GM12892 (cell line): ENCODE measurements at places on chromosomes 5 and 9.

GRCh38 chr9:21333226-21333625, 2.0 kb downstream of the KLHL9 start:
- DNase-seq: no peak

DNA sequence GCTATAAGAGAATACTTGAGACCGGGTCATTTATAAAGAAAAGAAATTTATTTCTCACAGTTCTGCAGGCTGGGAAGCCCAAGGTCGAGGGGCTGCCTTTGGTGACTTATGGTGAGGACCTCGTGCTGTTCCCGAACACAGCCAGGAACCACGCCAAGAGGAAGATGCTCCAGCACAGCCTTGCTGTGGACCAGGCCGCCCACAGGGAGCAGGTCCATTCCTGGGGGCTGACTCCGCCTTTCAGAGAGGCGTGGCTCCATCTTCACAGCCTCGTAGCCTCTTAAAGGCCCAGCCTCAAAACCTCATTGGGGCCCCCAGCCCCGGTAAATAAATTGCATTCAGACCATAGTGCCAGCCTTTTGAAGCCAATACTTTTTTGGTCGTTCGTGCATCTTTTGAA, 93.5 kb upstream of the CACNA1B start:
- no peak for DNase-seq

- DNase-seq: no peak
Measured at GRCh38 chr5:119168401-119168800, 97.5 kb downstream of the DMXL1 start.

- peak; percentile 3 for DNase-seq
Measured at GRCh38 chr5:1432296-1432695, 12.9 kb downstream of the SLC6A3 start.

- no peak for DNase-seq
Measured at GRCh38 chr5:132998556-132998955, 27.8 kb downstream of the ZCCHC10 start.

- DNase-seq: no peak
Measured at GRCh38 chr9:86407022-86407421, 52.8 kb upstream of the TUT7 start.

DNA sequence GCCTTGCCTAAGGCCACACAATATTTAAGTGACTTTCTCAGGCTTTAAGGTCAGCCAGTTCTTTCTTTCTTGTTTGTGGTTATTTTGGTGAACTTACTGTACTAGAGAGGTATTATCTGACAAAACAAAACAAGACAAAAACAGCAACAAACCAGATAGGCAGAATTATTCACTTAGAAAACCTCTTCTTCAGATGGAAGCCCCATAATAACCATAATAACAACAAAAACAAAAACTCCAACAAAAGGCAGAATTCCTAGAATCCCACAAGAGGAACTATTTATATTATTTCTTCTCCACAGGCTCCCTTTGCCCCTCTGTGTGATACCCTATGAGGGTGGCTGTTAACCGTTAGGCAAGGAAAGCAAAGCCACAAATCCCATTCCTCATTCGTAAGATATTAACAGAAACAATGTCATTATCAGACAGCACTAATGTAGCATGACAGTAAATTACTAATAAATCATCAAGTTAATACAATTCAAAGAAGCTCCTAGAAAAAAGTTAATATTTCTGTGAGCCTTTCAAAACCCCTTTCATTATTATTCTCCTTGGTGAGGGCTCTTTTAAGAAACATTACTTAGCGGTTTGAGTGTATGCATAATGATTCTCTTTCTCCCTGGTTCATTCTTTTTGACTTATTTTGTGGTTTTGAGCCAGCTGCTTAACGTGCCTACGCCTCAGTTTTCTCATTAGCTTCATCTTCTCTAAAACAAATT, 274.9 kb downstream of the EFNA5 start:
- no peak for DNase-seq

GRCh38 chr5:9125852-9126251, 420.0 kb downstream of the SEMA5A start:
- DNase-seq: peak; percentile 18

GRCh38 chr5:2738156-2738699, 13.2 kb downstream of the IRX2 start:
- DNase-seq: no peak

GRCh38 chr9:69175486-69175885, 1.4 kb downstream of the TJP2 start:
- DNase-seq: no peak

- no peak for DNase-seq
Measured at GRCh38 chr9:88372103-88372654, 16.1 kb upstream of the SPIN1 start.

DNA sequence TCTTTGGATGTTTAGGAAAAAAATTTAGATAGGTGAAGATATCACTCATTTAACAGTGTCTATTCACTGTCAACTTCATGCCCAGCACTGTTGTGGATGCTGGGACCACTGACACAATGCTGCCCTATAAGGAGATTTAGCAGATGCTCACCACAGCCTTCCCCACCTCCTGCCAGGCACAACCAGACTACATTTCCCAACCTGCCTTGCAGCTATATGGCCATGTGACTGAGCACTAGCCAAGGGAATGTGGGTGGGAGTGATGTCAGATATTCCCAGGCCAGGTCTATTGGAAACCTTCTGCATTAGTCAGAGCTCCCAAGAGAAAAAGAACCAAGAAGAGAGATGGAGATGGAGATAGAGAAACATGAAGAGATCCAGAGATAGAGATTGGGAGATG, 302.6 kb upstream of the TAS2R1 start:
- DNase-seq: no peak

DNA sequence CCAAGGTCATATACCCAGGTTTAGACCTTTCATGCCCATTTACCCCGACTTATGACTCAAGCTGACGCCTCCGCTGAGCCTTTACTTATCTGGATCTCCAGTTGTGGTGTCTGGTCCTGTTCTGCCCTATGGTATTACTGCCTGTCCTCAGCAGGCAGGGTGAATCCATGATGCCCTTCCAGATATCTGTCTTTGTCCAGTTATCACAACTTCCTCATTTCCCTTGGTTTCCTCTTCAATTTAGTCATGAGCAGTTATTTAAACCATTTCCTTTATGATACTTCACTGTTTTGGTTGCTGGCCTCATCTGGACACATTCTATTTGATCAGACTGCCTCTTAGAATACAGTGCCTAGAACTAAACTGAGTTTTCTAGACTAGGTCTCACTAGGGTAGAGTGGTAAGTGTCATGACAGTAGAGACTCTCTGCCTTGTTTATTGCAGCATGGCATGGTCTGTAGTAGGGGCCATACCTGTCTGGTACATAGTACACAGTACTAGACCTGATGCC, 93.3 kb downstream of the MELK start:
- no peak for DNase-seq

DNA sequence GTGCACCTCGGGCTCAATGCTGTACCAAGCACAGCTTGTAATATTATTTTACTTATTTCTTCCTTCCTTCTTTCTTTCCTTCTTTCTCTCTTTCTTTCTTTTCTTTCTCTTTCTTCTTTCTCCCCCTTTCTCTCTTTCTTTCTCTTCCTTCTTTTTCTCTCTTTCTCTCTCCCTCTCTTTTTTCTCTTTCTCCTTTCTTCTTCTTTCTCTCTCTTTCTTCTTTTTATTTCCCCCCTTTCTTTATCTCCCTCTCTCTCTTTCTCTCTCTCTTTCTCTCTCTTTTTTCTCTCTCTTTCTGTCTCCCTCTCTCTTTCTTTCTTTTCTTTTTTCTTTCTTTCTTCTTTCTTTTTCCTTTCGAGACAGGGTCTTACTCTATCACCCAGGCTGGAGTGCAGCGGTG, 32.7 kb upstream of the GNE start:
- DNase-seq: no peak

- DNase-seq: no peak
Measured at GRCh38 chr5:12934722-12935121, 1009.8 kb downstream of the DNAH5 start.

- no peak for DNase-seq
Measured at GRCh38 chr9:136081113-136081825, 13.8 kb downstream of the NACC2 start.

GRCh38 chr5:174022384-174023095, 23.0 kb upstream of the NSG2 start:
- DNase-seq: no peak

DNA sequence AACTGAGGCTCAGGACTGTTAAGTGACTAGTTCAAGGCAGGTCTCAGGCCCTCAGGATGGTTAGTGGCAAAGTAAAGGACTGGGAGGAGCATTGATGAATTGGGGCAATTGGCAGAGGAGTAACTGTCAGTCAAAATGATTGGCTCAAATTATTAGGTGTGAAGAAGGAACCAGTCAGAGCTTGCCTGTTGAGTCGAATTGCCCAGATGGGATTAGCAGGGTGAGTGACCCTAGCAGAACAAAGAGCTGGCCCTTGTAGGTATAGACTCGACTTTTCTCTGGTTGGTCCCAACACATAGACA, 2.6 kb upstream of the NSD1 start:
- no peak for DNase-seq

DNA sequence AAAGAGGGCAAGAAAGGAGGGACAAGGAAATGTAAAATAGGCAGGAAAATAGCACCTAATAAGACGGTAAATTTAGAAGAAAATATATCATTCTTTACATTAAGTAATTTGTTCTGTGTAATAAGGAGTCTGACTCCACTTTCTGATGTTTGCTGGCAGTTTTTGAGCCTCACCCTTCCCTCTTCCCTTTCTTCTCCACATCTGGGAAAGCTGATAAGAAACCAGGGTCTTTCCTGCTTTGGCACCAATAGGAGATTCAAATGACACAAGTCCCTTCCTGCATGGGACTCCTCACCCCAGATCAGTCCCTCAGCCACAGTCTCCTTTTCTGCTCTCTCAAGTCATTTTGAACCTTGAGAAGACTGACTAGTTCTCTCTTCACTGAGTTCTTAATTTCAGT, 31.2 kb upstream of the LECT2 start:
- DNase-seq: no peak

GRCh38 chr5:41067714-41068568, 3.2 kb downstream of the MROH2B start:
- DNase-seq: no peak

DNA sequence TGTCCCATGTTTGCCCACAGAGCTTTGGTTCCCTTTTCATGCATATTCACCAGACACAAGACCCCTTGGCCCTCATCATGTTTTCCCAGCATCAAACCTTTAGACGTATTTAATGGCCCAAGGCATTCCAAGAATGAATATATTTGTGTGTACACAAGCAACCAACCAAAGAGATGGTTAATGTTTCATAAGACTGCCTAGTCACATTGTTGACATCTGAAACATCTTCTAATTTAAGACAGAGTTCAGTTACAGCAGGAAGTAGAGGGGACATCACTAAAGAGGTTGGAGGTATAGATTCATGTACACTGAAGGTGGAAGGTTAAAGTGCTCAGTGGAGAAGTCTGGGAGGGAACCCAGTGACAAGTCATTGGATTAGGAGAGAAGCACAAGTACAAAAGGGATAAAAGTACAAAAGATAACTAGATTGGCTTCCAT, 49.1 kb downstream of the SUSD1 start:
- no peak for DNase-seq

DNA sequence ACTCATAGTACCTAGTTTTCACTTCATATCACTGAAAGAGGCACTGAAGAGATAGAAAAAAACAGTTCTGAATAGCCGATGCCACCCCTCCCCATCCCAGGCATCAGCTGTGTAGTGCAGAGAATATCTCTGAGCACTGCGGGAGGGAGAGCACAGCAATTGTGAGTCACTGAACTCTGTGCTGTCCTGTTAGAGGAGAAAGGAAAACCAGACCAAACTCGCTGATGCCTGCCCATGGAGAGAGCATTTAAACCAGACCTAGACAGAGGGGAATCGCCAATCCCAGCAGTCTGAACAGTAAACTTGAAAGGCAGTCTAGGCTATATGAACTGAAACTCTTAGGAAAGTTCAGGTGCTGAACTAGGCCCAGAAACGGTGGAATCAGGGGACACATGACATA, 120.1 kb upstream of the SLC30A5 start:
- DNase-seq: no peak

DNA sequence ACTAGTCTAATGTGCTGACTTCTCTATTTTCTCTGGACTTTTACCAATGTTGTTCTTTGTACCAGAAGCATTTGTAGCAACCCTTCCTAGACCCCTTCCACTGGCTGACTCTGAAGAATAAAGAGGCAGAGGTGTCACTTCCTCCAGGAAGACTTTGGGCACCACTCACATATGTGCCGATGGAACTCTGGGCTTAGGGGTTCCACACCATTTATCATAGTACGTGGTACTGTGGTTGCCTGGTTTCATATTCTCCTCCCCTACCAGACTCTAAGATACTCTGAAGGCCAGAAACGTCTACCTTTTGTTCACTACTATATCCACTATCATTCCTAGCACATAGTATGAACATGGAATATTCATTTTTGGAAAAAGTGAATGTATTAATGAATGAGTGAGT, 88.0 kb downstream of the BNC2 start:
- no peak for DNase-seq

- no peak for DNase-seq
Measured at GRCh38 chr5:175261526-175261925, 182.5 kb downstream of the DRD1 start.

DNA sequence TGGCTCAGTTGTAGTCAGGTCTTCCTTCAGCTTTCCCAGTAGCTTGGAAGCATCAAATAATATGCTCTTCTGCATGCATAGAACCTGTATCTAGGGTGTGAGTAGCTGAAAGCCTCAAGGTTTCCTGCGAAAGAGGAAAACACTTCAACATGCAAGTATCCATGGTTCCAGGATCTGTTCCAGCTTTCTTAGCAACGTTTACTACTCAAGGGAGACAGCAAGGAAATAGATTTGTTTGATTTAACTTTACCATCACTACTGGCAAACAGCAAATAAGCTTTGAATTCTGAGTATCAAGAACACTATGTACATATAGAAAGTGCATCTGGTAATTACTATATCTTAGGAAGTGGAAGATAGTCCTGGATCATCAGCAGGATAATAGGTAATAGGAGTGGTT, 341.0 kb downstream of the PRR16 start:
- DNase-seq: no peak

DNA sequence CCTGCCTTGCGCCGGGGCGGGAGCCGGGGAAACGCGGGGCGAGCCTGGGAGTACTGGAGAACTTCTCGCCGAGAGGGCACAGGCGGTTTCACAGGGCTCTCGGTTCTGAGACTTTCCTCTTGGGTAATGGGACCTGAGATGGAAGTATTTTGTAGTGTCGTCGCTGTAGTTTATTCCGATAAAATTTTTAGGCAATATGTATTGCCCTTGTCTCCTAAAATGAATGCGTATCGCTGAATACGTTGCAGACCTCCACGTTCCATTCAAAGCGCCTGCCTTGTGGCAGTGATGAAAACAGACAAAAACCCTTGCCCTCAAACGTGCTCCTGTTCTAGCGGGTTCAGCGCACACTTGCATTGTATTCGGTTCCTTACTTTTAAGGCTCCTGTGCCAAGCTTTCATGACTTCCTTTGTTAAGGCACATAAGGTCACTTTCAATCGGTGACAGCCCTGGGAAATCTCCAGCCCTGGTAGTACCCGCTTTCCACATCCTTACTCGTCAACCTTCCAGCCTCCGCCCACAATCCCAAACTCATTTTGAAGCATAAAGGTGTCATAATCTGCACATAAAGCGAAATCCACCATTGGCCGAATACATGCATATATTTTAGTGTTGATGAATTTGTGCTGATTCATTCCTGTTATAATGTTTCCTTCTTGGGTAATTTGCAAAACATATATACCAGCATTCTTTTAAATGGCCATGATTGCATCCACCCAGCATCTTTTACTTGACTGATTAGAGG, 694 bp downstream of the RMI1 start:
- no peak for DNase-seq

GRCh38 chr5:136103118-136103517, 29.5 kb upstream of the SMAD5 start:
- DNase-seq: no peak
